HT1080 (cell line): ENCODE measurements at places on chromosomes 1 and 21. TPM values are rescaled to one million over a fixed set of nuclear protein-coding genes. Genes with fewer than 3 reads are reported as not detected.

The CD1C gene
- total RNA-seq: not detected in 2 replicates

The AKT3 gene
- 10.7 and 15.4 TPM in 2 replicates for total RNA-seq

GRCh38 chr1:185566995-185567394 is 167.2 kb upstream of the HMCN1 start:
- DNase-seq: peak; percentile 85

The C1orf87 gene
- not detected in 2 replicates for total RNA-seq

The IQCC gene
- total RNA-seq: 3.0 and 3.5 TPM in 2 replicates

- DNase-seq: no peak
Observed at GRCh38 chr1:5956022-5956830, 36.0 kb downstream of the NPHP4 start.

The FLG2 gene
- total RNA-seq: not detected in 2 replicates

DNA sequence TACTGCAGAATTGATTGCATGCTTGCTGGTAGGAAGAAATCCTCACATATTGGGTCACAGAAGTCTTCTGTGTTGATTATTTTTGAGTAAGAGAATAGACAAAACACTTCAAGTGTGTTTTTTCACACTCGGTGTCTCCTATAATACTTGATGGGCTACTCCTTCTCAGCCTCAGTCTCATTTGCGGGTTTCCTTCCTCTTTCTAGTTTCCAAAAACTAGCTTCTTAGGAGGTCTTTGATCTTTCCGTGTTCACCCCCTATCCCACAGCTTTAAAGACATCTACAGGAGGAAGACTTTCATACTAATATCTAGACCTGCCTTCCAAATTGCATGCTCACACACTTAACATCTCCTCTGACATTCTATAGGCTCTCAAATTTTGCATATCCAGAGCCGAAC is 40.7 kb upstream of the NTPCR start:
- DNase-seq: no peak

The PTGER3 gene
- total RNA-seq: 0.07 TPM in 1 of 2 replicates, not detected in the other

DNA sequence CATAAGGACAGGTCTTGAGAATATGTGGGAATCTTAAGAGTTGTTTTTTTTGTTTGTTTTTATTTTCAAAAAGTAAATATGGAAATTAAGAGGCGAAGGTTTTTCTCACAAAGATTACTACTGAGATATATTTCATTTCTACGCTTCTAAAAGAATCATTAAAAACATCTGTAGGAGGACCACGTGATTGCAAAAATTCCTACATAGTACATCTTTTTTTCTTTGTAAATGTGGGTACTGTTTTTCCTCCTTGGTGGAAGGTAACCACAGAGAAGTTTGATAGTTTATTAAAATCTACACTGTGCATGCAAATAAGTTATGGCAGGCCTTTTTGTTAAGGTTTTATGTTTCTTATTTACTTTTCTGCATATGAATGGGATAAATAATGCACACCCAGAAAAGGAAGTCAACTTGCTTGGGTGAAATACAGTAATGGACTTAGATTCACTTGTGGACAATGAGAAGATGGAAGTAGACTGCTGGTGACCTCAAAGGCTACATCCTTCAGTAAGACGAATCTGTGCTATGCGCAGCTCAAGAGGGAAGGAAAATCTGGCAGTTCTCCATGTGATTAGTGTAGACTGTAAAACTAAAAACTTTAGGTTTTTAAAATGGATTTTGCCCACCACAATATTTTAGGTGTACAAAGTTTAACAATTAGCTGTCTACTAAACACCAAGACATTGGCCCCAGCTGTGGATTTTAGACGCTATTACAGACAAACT is 2.0 kb downstream of the AK5 start:
- no peak for DNase-seq

The FUBP1 gene
- total RNA-seq: 77.1 and 94.1 TPM in 2 replicates
